Uterine smooth muscle cell (primary cell): ENCODE measurements at places on chromosomes 4 and X. TPM values are rescaled to one million over a fixed set of nuclear protein-coding genes. Genes with fewer than 3 reads are reported as not detected.

The GAGE2A gene
- total RNA-seq: not detected in 2 replicates

The RAB39B gene
- 2.4 and 5.7 TPM in 2 replicates for total RNA-seq

The CCKAR gene
- 0.25 TPM in 1 of 2 replicates, not detected in the other for total RNA-seq

The ZNF157 gene
- total RNA-seq: 0.11 and 0.12 TPM in 2 replicates

The GALNTL6 gene
- total RNA-seq: 0.11 and 0.12 TPM in 2 replicates

The CPLX1 gene
- total RNA-seq: under 0.01 TPM in 1 of 2 replicates, not detected in the other

The ACE2 gene
- not detected in 2 replicates for total RNA-seq

The UCP1 gene
- not detected in 2 replicates for total RNA-seq

The SMAD1 gene
- total RNA-seq: 9.2 and 16.4 TPM in 2 replicates

The NAP1L2 gene
- 3.9 and 7.5 TPM in 2 replicates for total RNA-seq

The SPANXB1 gene
- not detected in 2 replicates for total RNA-seq

The CABS1 gene
- total RNA-seq: not detected in 2 replicates

The OTUD6A gene
- under 0.01 TPM in 1 of 2 replicates, not detected in the other for total RNA-seq

The STPG2 gene
- not detected in 2 replicates for total RNA-seq

The FANCB gene
- 10.1 and 15.2 TPM in 2 replicates for total RNA-seq

The ETDB gene
- total RNA-seq: not detected in 2 replicates

The RBM46 gene
- not detected in 2 replicates for total RNA-seq

The SUPT20HL1 gene
- total RNA-seq: 0.11 and 0.12 TPM in 2 replicates

The P2RY8 gene
- total RNA-seq: not detected in 2 replicates

The UGT2A3 gene
- not detected in 2 replicates for total RNA-seq

The FOXR2 gene
- not detected in 2 replicates for total RNA-seq

The CYLC1 gene
- total RNA-seq: not detected in 2 replicates

The GABRA4 gene
- not detected in 2 replicates for total RNA-seq

The FGFBP1 gene
- not detected in 2 replicates for total RNA-seq

The NPNT gene
- 0.75 and 1.1 TPM in 2 replicates for total RNA-seq

The SPANXA1 gene
- total RNA-seq: not detected in 2 replicates

The GLRA2 gene
- not detected in 2 replicates for total RNA-seq

The ZNF182 gene
- total RNA-seq: 3.3 and 4.4 TPM in 2 replicates

The FAM114A1 gene
- 453 and 465 TPM in 2 replicates for total RNA-seq

The WNK3 gene
- total RNA-seq: 0.44 and 0.87 TPM in 2 replicates
